Activated CD4-positive, CD25-positive, alpha-beta regulatory T cell treated with anti-CD3 and anti-CD28 coated beads, Interleukin-2, amount 50 U/mL, for 16 hours (primary cell): ENCODE measurements at places on chromosomes 5 and 9.

GRCh38 chr9:15135164-15135792 lies 171.7 kb downstream of the TTC39B start:
- DNase-seq, result no peak

DNA sequence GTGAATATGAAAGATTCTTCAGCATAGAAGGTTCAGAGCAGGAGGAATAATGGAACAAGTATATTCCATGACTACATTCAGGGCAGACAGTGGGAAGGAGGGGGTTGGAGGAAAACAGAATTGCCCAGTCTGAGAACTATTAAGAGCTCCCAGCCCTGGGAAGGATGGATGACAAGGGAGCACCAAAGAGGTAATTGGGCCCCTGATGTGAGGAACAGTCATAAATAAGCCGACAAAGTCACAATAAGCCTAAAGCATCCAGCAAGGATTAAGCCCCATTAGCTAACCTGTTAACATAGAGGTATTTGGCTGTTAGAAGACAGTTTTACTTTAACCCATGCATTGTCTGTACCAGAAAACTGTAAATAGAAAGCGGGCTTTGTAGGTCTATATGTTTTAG lies 348.7 kb upstream of the SEMA6A start:
- no peak for DNase-seq

GRCh38 chr5:73652391-73652790 lies 26.4 kb downstream of the ARHGEF28 start:
- DNase-seq, result no peak

DNA sequence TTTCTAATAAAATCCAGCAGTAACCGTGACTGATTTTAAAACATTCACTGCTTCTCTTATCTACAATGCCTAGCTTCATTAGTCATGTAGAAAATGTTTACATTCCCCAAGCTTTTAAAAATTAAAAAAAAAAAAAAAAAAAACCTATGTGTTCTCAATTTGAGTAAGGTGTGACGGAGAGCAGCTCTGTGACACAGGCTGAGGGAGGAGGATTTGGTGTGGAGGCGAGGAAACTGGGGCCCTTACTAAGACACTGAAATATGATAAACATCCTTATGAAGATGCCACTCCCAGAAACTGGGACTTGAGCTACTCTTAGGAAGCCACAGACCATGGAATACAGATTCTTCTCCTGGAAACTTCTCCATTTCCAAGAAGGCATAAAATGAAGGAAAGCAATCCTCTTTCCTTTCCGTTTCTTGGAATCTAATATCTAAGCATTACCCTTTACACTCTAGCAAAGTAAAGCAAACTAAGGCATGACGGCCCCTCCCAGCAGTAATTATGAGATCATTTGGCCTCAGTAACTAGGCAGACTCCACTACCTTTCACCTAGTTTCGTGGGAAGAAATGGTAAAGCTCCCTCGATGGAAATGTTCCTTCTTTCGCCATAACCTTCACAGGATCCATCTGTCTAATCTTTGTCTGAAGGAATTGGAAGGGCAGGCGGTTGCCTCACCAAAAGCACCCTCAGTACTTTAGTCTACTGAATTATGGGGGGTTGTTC lies 23.5 kb downstream of the GRAMD2B start:
- DNase-seq, result peak; percentile 23

GRCh38 chr5:126122942-126123341 lies 300.3 kb upstream of the GRAMD2B start:
- DNase-seq, result no peak

GRCh38 chr5:136907371-136907770 lies 542.0 kb upstream of the TRPC7 start:
- DNase-seq, result no peak

GRCh38 chr5:151028717-151029116 lies 8.3 kb downstream of the GPX3 start:
- no peak for DNase-seq

GRCh38 chr5:136538534-136538933 lies 173.2 kb upstream of the TRPC7 start:
- DNase-seq, result no peak

DNA sequence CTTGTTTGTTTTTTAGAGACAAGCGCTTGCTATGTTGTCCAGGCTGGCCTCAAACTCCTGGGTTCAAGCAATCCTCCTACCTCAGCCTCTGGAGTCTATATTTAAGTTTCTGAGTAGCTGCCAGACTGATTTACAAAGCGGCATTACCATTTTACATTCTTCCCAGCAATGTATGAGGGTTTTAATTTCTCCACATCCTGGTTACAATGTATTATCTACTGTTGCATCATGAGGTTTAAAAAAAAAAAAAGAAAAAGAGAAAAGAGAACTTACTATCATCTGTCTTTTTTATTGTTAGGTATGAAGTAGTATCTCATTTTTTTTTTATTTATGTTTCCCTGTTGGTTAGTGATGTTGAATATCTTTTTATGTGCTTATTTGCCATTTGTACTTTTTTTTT lies 18.9 kb upstream of the CLINT1 start:
- DNase-seq, result no peak

DNA sequence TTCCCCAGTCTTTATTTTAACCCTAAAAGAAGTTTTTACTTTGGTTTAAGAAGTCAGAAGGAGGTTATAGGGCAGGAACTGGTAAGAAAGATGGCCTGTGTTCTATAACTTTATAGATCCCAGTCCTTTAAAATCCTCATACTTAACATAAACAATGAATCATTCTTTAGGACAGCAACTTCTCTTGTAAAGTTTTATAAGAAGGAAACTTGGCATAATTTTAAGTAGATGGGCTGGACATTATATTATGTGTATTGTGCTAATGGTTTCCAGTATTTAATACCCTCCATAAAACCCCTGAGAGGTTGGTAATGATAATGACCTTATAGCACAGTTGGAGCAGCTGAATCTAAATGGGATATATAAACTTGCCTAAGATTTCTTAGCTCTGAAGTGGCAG lies 247.2 kb downstream of the FAM170A start:
- no peak for DNase-seq

- no peak for DNase-seq
Measured at GRCh38 chr9:128886211-128886891, 4.4 kb downstream of the LRRC8A start.

- no peak for DNase-seq
Measured at GRCh38 chr9:110776221-110776620, 107.6 kb downstream of the MUSK start.

DNA sequence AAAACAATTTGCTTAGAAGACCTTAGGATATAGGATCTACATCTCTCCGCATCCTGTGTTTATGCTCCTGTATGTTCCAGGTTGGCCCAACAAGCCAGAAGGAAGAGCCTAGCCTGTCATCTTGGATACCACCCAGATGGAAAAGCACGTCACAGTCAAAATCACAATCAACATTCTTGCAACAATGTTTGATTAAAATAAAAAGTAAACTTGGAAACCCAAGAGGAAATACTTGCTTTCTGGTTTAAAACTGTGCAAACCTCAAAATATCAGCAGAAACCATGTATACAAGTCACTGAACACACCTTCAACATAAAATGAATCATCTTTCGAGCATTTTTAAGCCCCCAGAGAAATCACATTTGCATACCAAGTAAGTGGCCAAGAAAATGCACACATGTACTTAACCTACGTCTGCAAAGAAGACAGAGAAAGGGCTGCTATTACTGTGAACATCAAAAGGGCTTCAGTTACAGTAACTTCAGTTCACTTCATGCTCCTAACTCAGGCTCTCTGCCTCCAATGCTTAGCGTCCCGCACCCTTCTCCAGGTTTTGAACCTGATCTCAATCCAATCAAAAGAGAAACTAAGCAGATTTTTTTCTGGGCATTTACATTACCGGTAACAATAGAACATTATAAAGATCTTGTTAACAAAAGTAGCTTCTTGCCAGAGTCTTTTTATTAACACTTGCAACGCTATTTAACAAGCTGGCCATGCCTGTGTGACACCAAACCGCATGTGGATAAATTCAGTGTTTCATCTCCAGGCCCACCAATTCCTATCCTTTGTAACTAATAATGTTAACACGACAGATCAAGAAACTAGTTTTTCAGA lies 1.3 kb downstream of the ENC1 start:
- DNase-seq, result no peak

DNA sequence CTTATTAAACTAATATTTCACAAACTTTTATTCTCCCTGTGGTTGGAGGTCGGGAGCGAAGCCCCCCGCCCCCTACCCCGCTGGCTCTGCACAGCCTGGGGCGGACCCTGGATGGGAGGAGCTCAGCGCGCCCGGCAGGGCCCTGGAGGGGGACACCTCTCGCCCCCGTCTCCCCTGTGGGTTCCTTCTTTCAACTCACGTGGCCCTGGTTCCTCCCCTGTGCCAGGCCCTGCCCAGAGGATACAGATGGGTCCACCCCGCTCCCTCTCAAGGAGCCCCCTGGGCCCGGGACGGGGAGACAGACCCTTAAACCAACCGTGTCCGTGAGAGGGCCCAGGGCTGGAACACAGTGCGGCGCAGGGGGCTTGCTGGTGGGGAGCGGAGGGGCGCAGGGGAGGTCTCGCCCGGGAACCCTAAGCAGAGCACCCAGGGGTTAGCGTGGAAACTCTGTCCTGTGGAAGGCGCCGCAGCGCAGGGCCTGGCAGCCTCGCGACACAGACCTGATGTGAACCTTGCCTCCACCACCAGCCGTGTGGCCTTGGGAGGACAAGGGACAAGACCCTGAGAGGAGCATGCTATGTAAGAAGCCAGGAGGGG lies 103.7 kb upstream of the MVB12B start:
- no peak for DNase-seq

DNA sequence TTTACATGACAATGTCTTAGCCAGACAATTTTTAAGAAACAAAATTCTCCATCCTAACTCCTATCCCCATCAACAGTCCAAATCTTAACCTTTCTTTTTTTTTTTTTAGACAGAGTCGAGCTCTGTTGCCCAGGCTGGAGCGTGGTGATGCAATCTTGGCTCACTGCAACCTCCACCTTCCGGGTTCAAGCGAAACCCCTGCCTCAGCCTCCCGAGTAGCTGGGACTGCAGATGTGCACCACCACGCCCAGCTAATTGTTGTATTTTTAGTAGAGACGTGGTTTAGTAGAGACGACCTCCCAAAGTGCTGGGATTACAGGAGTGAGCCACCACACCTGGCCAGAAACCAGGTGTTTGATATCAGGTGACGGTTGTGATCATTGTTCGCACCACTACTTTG lies 10.2 kb downstream of the ABL1 start:
- DNase-seq, result no peak

GRCh38 chr9:95060234-95060633 lies 257.3 kb downstream of the FANCC start:
- DNase-seq, result no peak

- DNase-seq, result no peak
Measured at GRCh38 chr5:179533907-179534306, 16.4 kb upstream of the RUFY1 start.

DNA sequence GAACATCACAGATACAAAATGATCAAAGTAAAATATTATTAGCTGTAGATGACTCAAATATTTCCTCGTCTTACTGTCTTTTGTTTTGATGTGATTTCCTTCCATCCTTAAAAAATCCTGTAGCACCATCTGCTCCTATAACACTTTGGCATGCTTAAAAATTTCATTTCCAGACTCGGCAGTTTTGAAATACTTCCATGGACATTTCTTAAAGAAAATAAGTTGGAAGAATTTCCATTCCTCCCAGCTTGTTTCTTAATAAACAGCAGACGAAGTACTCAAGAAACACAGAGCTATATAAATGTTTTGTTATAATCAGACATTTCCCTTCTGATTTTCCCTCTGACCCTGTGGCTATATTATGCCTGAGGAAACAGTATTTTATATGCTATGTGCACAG lies 41.2 kb upstream of the SVEP1 start:
- DNase-seq, result no peak

DNA sequence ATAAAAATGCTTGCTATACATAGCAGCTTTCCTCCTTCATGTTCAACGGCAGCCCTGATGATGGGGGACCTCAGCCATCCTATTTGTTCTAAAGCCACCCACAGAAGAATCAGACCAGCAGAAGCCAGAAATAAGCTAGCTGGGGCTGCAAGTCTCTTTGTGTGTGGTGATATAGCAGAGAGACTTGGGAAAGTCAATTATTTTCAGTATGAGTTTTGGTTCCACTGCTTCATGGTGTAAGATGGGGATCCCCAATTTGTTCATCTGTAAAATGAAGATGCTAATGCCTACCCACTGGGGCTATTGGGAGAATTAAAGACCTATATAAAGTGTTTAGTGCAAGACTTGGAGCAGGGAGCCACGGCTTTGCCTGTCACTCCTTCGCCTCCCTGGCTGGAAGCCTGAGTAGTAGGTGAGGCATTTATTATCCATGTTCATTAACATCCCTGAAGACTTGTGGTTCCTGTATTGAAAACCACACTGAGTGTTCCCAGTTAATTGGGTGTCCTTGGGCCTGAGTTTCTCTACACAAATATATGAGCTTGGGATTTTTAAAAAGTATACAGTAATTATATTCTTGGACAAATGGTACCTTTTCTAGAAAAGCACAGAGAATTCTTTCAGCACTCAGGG lies 210.1 kb upstream of the SLC24A2 start:
- DNase-seq, result no peak

DNA sequence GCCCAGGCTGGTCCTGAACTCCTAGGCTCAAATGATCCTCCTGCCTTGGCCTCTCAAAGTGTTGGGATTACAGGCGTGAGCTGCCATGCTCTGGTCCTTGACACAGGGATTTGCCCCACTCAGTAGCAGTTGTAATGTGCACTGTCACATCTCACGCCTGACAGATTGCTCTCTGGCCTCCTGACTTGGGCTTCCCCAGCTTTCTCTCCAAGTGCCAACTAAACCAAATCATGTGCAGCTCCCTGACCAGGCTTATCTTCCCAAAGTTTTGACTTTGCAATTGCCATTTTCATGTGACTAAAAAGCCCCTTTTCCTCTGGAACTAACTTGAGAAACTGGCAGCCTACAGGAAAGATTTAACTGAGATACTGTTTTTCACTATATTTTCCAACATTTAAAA lies 10.7 kb downstream of the RPL26L1 start:
- DNase-seq, result no peak

GRCh38 chr5:87411973-87412629 lies 629 bp downstream of the CCNH start:
- DNase-seq, result peak; percentile 11

- DNase-seq, result no peak
Measured at GRCh38 chr5:31992377-31992776, 181.7 kb downstream of the GOLPH3 start.

- no peak for DNase-seq
Measured at GRCh38 chr9:131144201-131144600, 18.8 kb downstream of the NUP214 start.

DNA sequence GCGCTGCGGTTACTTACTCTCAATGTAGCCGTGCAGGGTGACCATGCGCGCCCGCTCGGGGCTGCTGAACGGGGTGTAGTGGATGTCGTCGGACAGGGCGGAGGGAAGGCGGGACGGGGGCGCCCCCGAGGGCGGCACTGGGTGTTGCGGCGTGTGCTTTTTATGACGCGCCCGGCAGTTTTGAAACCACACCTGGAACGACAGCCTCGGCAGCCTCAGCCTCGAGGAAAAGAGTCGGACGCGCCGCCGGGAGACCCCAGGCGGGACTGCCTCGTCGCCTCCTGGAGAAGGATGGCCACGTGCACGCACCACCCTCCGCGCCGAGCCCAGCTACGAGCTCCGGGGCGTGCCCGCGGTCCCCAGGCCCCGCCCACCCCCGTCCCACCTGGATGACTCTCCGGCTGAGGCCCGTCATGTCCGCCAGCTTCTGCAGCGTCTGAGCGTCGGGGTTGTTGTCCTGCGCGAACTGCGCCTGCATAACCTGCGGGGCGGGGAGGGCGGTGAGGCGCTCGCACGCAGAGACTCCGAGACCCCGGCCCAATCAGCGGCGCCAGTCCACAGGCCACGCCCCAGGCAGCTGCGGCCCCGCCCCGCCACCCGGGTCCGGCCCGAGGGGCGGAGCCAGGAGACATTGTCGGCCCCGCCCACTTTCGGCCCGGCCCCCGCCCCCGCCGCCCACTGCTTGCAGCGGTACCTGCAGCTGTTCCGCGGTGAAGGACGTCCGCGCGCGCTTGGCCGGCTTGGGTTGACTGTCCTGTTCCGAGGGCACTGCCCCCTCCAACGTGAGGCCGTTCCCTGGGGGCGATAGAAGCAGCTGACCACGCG lies 15.0 kb downstream of the LHX6 start:
- no peak for DNase-seq
